Fibroblast of lung (primary cell): ENCODE measurements at places on chromosomes 2 and 18.
A peak's percentile ranks its signal among the peaks of the same experiment; 100 is the strongest.

- peak; percentile 95 for DNase-seq
These were observed at the start of gene RNU2-63P for GRCh38 chr2:88016086-88016959. RNU2-63P (minus strand) TSS chr2:88016547.

DNA sequence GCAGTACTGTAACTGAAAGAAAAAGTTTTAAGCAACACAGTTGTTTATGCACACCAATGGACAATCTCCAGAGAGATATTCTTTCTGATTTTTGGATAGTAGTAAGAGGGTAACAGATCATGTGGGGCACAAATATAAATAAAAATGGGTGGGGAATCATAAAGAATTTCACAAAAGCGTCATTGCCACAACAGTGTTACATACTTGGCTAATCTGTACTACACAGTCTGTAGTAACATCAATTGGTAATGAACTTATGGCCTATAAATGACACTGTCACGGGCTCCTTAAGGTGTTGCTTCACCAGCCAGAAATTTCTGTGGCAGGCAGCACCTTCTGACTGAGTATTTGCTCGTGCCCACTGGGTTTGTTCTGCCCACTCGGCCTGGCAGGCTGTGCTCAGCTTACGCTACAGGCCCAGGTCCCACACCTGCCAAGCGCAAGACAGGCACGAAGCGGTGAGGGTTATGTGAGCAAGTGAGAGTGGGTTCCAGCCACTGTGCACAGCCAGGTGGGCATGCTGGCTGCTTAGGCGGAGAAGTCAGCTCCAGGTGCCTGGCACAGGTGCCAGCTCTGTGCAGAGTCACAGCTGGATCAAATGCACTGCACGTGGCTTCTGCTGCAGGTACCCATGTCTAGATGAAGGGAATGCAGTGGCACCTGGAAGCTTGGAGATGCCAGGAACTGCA is 532.5 kb upstream of the SLC39A10 start:
- no peak for DNase-seq

DNA sequence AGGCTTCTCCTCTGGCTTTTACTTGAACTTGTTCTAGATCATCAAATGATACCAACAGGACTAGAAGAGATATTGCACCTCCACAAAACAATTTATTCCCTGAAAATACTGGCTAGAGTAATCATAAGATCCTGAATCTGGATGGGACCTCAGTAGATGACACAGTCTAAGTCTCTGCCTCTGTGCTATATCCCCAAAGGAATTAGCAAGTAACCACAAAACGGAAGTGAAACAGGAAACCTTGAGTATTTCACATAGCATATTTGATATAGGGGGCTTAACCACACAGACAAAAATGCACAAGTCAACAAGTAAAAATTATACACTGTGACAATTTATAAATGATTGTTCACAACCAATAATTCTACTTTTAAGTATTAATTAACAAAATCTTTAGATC is 456.9 kb upstream of the TNP1 start:
- peak; percentile 82 for DNase-seq

DNA sequence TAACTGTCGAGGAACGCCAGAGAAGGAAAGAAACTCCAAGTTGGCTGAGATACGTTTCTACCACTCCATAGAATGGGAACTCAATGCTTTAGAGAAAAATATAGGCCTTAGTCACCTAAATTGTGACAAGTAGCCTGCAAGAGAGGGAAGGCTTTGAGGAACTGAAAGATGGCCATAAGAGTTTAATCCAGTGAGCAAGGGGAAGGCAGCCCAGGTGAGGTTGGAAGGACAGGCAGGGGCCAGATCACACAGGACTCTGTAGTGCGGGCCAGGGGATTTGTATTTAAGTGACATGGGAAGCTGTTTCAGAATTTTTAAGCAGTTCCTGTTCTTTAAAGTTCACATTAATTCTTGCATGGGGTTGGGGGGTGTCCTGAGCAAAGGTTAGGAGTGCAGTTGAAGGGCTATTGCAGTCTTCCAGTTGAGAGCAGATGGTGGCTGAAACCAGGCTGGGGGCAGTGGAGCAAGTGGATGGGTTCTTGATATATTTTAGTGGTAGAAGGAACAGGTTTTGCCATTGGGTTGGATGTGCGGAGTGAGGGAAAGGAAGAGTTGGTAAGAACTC is 138.9 kb upstream of the PELI1 start:
- DNase-seq = no peak

DNA sequence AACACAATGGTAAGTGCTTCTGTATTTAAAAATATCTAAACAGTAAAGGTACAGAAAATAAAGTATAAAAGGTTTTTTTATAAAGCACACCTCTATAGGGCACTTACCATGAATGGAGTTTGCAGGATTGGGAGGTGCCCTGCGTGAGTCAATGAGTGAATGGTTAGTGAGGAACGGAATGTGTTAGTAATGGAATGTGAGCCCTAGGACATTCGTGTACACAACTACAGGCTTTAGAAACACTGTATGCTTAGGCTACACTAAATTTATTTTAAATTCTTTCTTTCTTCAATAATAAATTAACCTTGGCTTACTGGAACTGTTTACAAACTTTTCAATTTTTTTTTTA is 337.9 kb upstream of the SLC39A10 start:
- peak; percentile 68 for DNase-seq

DNA sequence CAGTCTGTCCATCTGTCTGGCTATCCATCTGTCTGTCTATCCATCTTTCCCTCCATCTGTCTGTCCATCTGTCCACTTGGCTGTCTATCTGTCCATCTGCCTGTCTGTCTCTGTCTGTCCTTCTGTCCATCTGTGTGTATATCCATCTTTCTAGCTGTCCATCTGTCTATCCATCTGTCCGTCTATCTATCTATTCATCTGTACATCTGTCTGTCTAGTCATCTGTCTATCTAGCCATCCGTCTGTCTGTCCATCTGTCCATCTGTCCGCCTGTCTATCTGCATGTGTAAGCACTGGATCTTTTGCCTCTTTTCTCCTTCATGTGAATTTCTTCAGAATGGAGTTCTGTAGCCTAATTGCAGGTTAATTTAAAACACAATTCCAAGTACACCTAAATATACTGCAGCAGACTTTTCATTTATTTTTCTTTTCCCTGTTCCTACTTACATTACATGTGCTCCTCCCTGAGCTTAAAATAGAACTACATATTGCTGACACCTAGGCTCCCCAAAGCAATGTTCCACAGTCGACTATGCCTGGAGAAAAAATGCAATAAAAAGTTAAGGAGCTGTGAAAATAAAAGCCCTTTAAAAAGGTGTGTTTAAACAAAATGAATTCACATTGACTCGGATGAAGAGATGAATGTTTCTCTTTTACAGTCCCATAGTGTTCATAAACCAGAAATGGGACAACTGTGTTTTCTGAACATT is 37.4 kb upstream of the TXNDC2 start:
- DNase-seq = no peak

GRCh38 chr2:73279852-73280251 is 4.4 kb downstream of the FBXO41 start:
- no peak for DNase-seq

DNA sequence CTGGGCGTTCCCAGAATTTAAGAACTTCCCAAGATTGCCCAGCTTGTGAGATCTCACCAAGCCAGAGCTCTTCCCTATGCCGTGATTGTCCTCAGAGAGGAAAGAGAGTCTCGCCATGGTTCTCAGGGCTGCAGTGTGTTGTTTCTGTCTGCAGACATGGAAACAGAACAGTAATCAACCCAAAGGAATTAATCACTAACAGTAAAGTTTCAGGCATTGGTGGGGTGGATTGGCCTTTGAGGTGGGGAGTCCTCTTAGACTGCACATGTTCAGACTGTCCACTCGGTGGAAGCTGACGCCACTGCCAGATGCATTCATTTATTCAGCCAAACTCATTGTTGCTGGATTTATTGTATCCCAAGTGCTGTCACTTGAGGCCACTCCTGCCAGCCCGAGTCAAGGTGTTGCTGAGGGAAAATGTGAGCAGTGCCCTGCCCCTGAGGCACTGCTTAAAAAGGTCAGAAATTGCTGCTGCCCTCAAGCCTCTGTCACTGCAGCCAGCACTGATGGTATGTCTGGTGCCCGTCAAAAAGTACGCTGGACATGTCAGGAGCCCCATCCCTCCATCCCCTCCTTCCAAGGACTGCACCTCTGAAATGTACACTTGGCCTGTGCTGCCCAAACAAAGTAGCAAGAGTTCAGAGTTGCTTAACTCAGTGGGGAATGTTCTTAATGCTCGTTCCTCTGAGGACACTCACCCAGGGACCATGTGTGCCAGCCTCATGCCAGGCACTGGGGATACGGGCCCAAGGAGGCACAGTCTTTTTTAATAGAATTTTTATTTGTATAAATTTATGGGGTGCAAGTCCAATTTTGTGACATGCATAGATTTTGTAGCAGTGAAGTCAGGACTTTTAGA is 201.0 kb downstream of the GLI2 start:
- no peak for DNase-seq

- no peak for DNase-seq
These were observed 203.6 kb downstream of the UBE2E3 start for GRCh38 chr2:181183878-181184542.

GRCh38 chr2:208142925-208143799 is 2.8 kb downstream of the CRYGB start:
- DNase-seq = no peak

DNA sequence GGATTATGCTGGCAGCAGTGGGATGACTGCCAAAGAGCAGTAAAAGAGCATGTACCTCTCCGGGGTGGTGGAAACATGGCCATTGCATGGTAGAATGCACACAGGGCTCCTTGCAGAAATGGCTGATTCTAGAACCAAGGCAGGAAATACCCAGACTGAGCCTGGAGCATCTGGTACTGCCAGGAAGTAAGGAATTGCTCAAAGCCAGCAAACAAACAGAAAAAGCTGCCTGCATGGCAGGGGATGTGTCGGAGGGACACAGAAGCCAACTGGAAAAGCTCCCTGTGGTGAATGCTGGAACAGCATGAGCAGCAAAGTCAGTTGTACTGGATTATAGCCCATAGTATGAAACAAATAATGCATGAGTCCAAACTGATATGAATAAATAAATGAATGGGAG is 78.0 kb upstream of the NFATC1 start:
- no peak for DNase-seq

GRCh38 chr2:46849721-46850556 is 65.7 kb downstream of the MCFD2 start:
- DNase-seq = peak; percentile 98

- DNase-seq = no peak
These were observed 1.3 kb downstream of the IGFBP2 start for GRCh38 chr2:216634370-216635148.

GRCh38 chr2:169159686-169160085 is 90.3 kb downstream of the DHRS9 start:
- no peak for DNase-seq

- DNase-seq = no peak
These were observed 535 bp downstream of the HOXD3 start for GRCh38 chr2:176157499-176158185.

DNA sequence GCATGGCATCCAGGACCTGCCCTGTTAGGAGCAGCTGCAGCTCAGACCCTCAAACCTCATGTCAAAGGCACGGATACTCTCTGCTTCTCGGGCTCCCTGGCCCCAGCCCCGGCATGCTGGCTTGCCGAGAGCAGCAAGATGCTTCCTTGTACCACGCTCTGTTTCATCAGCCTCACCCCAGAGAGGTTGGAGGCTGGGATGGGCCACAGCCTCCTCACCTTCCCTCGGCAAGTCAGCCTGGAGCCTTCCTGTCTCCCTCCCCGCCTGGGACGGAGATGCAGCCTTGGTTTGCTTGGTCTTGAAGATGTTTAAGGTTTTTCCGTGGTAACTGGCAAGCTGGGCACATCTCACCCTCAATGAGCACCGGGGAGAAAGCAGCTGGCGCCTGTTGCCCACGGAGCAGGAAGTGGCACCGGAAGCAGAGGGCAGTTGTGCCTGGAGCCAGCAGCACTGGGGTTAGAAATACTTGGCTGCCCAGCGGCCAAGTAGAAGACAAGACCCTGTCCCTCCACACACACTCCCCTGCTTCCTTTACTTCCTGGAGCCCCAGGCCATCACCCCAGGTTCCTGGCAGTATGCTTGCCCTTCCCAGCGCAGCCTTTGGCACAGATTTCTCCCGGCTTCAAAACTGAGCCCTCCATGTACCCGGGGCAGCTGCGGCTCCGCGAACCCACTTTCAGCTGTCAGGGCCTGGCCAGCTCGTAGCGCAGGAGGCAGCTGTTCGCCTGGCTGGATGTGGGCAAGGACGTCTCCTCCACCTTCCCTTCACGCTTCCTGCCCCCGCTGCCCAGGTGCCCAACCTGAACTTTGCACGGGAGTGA is 17.4 kb downstream of the FBLN7 start:
- DNase-seq = no peak

GRCh38 chr2:217271813-217272212 is 411.9 kb upstream of the TNP1 start:
- DNase-seq = no peak

DNA sequence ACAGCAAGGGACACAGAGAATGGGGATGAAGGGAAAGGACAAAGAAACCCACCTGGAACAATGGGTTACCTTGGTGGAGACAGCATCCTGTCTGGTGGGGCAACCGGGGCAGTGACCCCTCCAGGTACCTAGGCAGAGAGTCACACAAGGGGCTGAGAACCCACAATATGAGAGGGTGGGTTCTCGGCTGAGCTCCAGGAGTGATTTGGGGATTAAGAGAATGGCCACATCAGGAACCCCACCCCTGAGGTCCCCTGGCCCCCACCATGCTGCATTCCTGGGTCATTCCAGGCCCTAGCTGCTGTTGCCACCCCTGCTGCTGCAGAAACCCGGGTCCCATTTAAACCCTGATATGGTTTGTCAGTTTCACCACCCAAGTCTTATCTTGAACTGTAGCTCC is 172.3 kb downstream of the RTP5 start:
- no peak for DNase-seq

DNA sequence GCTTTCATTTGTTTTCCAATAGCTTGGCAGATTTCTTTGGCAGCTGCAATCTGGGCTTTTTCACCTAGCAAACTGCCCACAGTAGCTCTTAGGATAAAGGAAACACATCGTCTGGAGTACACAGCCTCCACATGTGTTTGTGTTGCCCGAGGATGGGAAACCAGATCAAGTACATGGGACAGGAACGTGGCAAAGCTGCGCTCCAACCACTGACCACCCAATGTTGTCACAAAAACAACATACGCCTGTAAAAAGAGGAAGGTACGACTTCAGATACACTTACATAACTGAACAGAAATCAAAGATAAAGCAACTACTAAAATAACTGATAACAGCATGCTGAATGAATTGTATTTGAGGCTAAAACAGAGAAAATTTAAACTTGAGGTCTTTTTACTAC is 15.5 kb downstream of the HEATR5B start:
- no peak for DNase-seq

DNA sequence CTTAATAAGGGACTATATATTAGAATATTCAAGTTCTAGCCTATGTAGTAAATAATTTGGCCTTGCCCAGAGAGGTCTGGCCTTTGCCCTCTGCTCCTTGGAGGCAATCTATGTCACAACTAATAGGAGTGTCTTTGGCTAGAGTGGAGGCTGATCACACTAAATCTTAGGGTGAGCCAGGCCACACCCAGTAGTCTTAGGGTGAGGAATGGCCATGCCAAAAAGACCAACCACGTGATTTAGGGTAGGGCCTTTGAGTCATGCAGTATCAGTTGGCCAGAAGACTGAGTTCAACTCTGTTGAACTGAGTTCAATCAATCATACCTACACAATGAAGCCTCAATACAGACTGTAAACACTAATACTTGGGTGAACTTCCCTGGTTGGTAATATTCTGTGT is 26.0 kb upstream of the FLACC1 start:
- no peak for DNase-seq
